H54 (cell line): ENCODE measurements at places on chromosomes 5 and 9.
A peak's percentile ranks its signal among the peaks of the same experiment; 100 is the strongest.

DNA sequence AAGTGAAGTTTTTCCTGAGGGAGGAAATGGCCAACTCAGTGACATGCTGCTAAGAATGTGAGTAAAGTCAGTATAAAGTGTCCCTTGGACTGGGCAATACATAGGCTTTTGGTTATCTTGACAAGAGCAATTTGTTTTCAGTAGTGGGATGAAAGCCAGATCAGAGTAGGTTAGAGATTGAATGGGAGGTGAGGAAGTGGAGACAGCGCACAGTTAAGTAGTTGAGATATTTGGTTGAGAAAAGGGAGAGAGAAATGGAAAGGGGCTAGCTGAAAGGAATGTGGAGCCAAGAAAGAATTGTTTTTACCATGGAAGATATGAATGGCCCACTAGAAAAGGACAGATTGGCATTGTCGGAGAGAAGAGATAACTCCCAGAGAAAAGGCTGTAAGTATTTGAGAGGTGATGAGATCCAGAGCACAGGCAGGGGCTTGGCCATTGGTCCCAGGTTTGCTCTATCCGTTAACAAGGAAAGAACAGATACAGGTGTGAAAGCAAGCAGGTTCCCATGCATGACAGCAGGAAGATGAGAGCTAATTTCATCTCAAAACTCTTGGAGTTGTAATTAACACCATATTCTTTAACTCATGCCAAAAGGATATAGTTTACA is 392.0 kb downstream of the NR2F1-AS1 start:
- DNase-seq: no peak

- no peak for DNase-seq
Observed at GRCh38 chr9:38108326-38108725, 39.3 kb upstream of the SHB start.

DNA sequence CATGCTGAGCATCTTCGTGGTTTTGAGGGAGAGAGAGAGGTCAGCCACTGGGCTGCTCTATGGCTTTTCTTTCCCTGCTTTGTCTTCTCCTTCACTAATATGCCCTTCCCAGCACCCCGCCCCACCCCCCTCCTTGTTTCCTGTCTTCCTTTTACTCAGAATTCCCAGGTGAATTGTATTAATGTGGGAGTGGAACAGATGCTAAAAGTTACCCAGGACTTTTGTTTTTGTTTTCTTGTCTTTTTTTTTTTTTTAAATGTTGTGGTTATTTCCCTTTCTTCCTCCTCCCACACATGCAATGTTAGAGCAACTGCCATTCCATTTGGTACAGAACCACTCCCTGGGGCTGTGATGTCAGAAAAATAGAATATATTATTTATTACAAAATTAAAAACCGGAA is 442.7 kb upstream of the CD180 start:
- DNase-seq: no peak

GRCh38 chr5:69238760-69239251 is 4.1 kb downstream of the CDK7 start:
- peak; percentile 43 for DNase-seq

GRCh38 chr9:108776920-108777639 is 78.7 kb downstream of the ACTL7B start:
- peak; percentile 16 for DNase-seq

- DNase-seq: no peak
Observed at GRCh38 chr9:22279636-22280035, 167.0 kb upstream of the DMRTA1 start.

GRCh38 chr5:107248066-107248695 is 422.6 kb downstream of the EFNA5 start:
- DNase-seq: peak; percentile 13

- DNase-seq: no peak
Observed at GRCh38 chr9:8643464-8643863, 843.9 kb upstream of the DMAC1 start.

- no peak for DNase-seq
Observed at GRCh38 chr9:35920051-35920620, 10.8 kb downstream of the SPAAR start.

DNA sequence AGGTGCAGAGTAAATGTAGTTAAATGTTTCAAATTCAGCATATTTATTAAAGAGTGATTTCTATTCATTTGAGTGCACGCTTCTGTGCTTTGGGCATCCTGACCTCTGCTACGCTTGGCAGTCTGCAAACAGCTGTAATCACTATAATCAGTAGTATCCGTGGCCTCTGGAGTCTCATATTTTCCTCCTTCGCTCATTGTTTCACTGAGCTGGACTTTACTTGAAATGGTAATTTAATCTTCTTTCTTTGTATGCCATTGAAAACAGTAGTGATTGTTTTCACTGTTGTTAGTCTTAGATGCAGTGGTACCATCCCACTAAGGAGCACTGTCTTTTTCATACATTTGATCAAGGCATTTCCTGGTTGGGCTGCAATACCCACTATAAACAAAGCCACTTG is 43.5 kb upstream of the CAVIN4 start:
- DNase-seq: no peak

- no peak for DNase-seq
Observed at GRCh38 chr9:82645600-82645999, 417.3 kb downstream of the RASEF start.

- DNase-seq: peak; percentile 86
Observed at GRCh38 chr5:139246394-139246793, 47.1 kb upstream of the MATR3 start.

GRCh38 chr9:6667633-6668280 is 22.2 kb upstream of the GLDC start:
- DNase-seq: no peak

DNA sequence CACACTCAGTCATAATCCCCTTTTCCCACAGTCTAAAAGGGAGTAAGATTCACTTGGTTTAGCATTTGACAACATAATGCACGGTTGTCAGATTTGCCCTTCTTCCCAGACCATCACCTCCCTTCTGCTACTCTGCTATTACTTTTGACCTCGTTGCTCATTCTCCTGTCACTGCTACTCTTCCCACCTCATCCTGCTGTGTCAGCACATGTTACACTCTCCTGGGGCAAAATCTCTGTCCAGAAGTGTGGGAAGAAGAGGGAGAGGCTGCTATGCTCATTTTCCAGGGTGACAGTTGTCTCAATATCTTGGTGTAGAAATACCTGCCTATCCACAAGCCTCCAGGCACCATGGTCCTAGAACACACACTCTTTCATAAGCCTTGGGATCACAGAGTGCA is 449.9 kb upstream of the PIK3R1 start:
- DNase-seq: no peak

- no peak for DNase-seq
Observed at GRCh38 chr5:122310889-122311288, 1.1 kb upstream of the SNCAIP start.

DNA sequence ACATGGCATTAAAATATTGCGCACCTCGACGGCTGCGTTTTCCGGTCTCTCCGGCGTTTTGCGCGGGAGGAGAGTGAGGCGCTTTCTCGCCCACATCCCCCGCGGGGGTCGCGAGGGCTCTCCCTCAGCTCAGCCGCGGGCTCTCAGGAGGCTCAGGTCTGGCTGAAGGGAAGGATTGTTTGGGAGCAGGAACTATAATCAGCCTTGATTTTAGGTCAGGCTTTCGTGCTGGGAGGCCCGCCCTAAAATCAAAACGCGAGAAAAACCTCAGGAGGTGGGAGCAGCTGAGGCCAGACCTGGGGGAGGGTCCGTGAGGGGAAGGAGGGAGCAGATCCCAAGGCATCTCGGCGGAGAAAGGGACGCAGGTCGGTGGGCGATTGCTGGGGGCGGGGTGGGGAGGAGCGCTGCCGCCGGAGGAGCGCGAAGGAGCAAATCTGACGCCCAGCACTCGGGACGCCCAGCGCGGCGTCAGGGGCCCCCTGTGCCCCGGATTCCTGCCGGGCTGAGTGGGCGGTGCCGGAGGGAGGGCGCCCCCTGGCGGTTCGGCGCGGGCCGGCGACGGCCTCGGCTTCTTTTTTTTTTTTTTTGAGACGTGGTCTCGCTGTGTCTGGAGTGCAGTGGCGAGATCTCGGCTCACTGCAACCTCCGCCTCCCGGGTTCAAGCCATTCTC is 18.7 kb upstream of the RNF130 start:
- peak; percentile 81 for DNase-seq

DNA sequence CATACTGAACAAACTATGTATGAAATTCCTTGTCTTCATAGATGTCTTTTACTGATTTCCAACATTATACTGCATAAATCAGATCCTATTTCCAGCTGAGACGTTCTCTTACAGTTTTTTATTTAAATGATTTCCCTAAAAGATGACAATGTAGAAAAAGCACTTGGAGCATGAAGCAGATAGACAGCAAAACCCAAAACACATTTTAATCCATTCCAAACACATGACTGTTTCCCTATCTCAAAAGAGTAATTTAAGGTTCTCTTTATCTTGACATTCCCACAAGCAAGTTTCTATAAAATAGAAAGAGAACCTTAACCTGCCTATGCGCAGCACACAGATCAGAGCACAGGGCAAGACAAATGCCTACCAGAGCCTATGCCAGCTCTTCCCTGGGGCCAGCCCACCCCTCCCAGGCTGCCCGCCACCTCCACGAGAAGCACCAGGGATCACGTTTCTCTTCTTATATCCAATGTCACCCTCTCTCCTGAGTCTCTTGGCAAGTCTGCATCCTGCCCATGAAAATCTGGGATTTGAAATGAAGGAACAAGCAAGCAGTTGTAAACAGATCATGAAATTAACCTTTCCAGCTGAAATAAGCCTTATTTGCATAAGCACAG is 52.4 kb downstream of the RETREG1 start:
- no peak for DNase-seq

DNA sequence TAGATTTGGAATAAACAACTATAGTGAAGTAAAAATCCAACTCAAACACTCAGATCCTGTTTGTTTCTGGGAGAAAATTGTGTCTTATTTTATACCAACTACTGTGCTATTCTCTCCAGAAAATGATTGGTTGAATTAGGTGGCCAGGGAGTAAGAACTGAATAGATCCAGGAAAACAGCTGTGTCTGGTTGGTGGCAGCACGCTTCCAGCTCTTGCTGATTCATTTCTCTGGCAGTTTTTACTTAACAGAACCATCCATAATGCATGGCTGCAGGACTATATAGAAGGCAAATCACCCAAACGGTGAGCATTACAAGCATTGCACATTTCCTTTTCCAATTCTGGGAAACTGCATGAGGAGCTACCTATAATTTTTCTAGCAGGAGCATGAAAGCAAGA is 29.5 kb downstream of the DMAC1 start:
- DNase-seq: no peak

DNA sequence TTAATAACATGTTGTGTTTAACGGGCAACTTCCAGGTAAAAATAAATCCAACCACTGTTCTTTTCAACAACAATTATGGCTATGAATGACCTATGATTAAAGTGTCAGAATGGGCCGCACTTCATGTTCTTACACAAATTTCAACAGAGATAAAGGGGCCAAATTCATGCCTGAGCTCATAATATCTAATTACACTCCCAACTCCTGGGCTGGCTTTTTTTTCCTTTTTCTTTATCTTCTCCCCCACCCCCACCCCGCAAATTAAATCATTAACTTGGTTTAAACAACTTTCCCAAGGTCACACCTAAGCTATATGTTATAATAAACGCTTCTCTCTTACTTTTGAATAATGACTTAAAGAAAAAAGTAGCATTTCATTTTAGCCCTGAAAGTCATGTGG is 25.8 kb downstream of the ZNF608 start:
- DNase-seq: no peak

GRCh38 chr9:114307899-114308267 is 15.0 kb upstream of the ORM1 start:
- DNase-seq: no peak

GRCh38 chr5:2173151-2173834 is 290.6 kb upstream of the IRX4 start:
- no peak for DNase-seq

DNA sequence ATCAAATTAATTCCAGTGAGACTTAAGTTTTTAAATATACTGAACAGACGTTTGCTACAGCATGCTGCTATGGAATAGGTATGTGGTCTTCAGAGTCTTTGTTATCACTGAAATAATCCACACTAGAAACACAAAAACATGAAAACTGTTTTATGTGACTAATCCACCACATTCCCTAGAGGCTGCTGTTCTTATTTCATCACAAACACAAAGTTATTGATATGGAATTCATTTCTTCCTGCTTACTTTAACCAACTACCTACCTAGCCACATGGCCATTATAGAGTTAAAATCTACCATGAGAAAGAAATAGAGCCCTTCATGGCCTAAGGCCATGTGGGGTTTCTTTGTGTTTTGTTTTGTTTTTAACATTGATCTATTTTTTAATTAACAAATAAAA is 232.3 kb upstream of the PTGER4 start:
- DNase-seq: no peak

GRCh38 chr5:142246258-142246657 is 78.6 kb downstream of the SPRY4 start:
- peak; percentile 75 for DNase-seq

GRCh38 chr5:67179697-67180361 is 16.8 kb downstream of the CD180 start:
- no peak for DNase-seq

DNA sequence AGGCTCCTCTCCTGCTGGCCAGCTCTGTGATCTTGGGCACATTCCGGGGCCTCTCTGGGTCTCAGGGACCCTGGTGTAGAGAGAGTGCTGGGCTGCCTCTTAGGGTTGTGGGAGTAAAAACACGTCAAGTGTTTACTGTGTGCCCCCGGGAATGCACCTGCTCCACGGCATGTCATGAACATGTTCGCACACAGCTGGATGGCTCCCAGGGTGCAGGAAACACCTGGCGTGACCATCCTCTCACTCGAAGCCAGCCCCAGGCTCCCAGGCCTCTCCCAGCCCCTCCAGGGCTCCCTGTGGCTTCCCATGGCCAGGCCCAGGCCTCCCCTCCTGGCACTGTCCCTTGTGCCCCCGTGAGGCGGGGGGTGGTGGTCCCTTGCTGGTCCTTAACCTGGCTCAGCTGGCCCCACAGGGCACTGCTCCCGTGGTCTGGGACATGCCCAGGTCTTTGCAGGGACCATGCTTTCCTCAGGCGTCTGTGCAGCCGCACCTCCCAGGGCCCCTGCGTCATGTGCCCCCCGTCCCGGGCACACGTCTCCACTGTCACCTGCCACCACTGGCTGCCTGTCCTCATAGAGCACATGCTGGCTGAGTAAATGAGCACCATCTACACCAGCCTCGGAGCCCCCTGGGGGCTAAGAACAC is 44.9 kb downstream of the SLC6A3 start:
- DNase-seq: no peak

GRCh38 chr9:81594415-81594814 is 94.9 kb downstream of the TLE1 start:
- no peak for DNase-seq

GRCh38 chr5:82396396-82396795 is 118.2 kb upstream of the RPS23 start:
- no peak for DNase-seq

DNA sequence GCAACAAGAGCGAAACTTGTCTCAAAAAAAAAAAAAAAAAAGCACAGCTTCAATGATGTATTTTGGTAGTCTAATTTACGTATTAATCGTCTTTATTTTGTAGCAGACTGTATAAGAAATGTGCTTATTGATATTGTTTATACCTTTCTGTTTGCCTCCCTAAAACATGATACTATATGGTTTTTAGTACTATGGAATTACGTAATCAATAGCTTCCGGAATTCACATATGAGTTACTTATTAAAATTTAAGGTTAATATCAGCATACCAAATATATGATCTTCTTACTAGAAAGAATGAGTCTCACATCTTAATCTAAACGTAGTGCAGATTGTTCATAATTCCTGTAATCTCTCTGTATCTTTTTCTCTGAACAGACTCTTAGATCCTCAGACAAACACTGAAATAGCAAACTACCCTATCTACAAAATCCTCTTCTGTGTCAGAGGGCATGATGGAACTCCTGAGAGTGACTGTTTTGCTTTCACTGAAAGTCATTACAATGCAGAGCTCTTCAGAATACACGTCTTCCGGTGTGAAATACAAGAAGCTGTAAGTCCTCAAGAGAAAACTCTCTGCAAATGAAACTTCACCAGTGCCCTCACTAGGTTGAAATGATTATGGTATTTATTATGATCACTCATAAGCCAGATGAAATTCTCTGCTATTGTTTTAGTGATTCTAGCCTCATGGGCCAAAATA is 44.4 kb upstream of the GPR21 start:
- no peak for DNase-seq
